ENCODE measurements at places on chromosomes 11 and 22. TPM values are rescaled to one million over a fixed set of nuclear protein-coding genes. Genes with fewer than 3 reads are reported as not detected.

PANX3 gene
- not detected for total RNA-seq

GGTLC3 gene
- total RNA-seq, result not detected

DCDC1 gene
- not detected for total RNA-seq

TSGA10IP gene
- not detected for total RNA-seq

C11orf42 gene
- total RNA-seq, result not detected

PRR5L gene
- total RNA-seq, result 11.8 TPM

PKNOX2 gene
- 1.4 TPM for total RNA-seq

APOBEC3B gene
- total RNA-seq, result not detected

F2 gene
- not detected for total RNA-seq

TP53I11 gene
- 141 TPM for total RNA-seq

PTPRCAP gene
- 7.2 TPM for total RNA-seq

CDC45 gene
- total RNA-seq, result not detected

NPTXR gene
- 50.8 TPM for total RNA-seq

CERK gene
- 65.5 TPM for total RNA-seq

RHOG gene
- 49.4 TPM for total RNA-seq

CRYBB3 gene
- not detected for total RNA-seq

All from thoracic aorta (tissue), 2 donors.